Hepatocyte (in vitro differentiated cells): ENCODE measurements at places on chromosomes 2 and 18. TPM values are rescaled to one million over a fixed set of nuclear protein-coding genes. Genes with fewer than 3 reads are reported as not detected.

Gene WDR75
- 38.7 and 45.3 TPM in 2 replicates for total RNA-seq

Gene CCDC102B
- total RNA-seq = 3.7 and 5.4 TPM in 2 replicates

Gene TMEM163
- total RNA-seq = 0.40 and 1.1 TPM in 2 replicates

Gene SERPINB5
- total RNA-seq = 0.23 and 0.28 TPM in 2 replicates

Gene CNOT9
- total RNA-seq = 44.5 and 51.3 TPM in 2 replicates

Gene ASTL
- not detected in 2 replicates for total RNA-seq

Gene C2orf72
- 108 and 112 TPM in 2 replicates for total RNA-seq

- no peak for DNase-seq
- no peaks in the 10 kb centered on the region for H3K4me1 ChIP-seq
- no peaks in the 10 kb centered on the region for H3K36me3 ChIP-seq
- H3K27me3 ChIP-seq = no peaks in the 10 kb centered on the region
- H3K4me3 ChIP-seq = no peak overlapping the region
Measured at GRCh38 chr2:53275743-53276142, 491.9 kb upstream of the CHAC2 start.

- H3K27ac ChIP-seq = no peak overlapping the region
- no peak for DNase-seq
- H3K4me3 ChIP-seq = no peak overlapping the region
- no peaks in the 10 kb centered on the region for H3K27me3 ChIP-seq
Measured at GRCh38 chr2:194385376-194385775, 1271.7 kb upstream of the SLC39A10 start.

DNA sequence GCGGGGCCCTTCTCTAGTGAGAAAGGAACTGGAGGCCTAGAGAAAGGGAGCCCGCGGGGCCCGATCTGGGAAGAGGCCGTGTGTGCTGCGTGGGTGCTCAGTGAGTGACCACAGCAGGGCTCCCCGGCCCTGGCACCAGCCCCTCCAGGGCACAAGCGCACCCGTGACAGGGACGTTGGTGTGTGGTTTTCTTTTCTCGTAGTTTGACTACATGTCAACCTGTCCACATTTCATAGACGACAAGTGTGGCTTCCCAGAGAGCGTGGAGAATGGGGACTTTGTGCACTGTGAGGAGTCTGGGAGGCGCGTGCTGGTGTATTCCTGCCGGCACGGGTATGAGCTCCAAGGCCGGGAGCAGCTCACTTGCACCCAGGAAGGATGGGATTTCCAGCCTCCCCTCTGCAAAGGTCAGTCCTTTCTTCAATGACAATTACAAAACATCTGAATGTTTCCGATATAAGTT lies 83.1 kb downstream of the TPO start:
- no peaks in the 10 kb centered on the region for H3K36me3 ChIP-seq
- DNase-seq = no peak
- H3K27me3 ChIP-seq = no peaks in the 10 kb centered on the region
- H3K4me3 ChIP-seq = no peak overlapping the region
- no peaks in the 10 kb centered on the region for H3K4me1 ChIP-seq

- no peaks in the 10 kb centered on the region for H3K36me3 ChIP-seq
- no peak overlapping the region for H3K4me3 ChIP-seq
- H3K27me3 ChIP-seq = no peaks in the 10 kb centered on the region
- H3K4me1 ChIP-seq = no peaks in the 10 kb centered on the region
- H3K27ac ChIP-seq = no peak overlapping the region
- DNase-seq = no peak
Measured at GRCh38 chr18:50644146-50644545, 84.3 kb downstream of the MAPK4 start.

DNA sequence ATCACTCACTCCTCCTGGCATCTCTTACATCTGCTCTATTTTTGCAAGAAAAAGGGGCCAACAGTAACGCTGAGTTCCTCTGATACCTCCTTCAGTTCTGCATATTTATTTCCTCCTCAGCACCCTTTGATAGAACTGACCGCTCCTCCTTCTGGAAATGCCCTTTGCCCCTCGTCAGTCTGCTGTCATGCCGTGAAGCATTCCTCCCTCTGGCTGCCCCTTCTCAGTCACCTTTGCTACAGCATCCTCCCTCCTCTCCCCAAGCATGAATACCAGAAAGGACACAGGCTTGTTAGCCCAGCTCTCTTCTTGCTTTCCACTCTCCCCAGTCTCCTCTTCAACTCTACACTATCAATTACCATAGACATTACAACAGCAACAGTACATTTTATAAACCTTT lies 135.4 kb downstream of the NBAS start:
- peak; percentile 16 for DNase-seq
- no peaks in the 10 kb centered on the region for H3K27me3 ChIP-seq
- H3K27ac ChIP-seq = no peak overlapping the region

DNA sequence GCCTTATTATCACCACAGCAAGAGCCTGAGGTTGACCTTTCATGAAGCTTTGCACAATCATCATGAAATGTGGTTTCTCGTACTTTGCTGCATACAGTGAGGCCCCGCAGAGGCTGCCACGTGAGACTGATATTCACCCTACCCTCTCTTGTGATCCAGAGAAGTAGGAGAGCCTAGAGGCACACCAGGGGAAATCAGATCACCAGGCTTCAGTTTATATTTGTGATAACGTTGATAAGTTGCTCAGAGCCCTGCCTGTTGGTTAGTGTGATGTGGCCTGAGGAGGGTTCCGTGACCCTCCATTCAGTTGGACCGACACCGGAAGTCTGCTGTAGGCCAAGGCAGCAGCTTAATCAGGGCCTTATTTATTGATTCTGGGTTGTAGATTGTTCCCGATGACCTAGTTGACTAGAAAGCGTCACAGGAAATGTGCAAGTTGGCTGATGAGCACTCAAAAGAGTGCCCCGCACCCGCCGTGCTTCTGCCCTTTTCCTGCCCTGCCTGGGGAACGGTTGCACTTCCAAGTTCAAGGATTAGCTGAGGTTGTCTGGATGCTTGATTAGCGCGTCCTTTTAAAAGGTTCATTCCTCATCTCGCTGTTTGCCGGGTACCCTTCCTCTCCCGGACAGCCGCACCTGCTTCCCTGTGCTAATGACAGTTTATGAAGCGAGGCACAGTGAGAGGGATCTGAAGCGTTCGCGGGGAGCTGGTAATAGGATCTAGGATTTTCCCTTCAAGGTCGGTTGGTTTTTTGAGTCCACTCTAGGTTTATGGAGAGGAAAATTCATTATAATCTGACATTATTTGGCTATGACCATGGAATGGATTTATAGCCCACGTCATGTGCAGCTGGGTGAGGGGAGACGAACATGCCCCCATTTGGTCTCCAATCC lies 146.4 kb downstream of the SH3RF3 start:
- no peak overlapping the region for H3K4me3 ChIP-seq
- H3K27ac ChIP-seq = no peak overlapping the region
- DNase-seq = no peak
- no peaks in the 10 kb centered on the region for H3K36me3 ChIP-seq
- H3K4me1 ChIP-seq = peaks cover 7% of the 10 kb centered on the region

DNA sequence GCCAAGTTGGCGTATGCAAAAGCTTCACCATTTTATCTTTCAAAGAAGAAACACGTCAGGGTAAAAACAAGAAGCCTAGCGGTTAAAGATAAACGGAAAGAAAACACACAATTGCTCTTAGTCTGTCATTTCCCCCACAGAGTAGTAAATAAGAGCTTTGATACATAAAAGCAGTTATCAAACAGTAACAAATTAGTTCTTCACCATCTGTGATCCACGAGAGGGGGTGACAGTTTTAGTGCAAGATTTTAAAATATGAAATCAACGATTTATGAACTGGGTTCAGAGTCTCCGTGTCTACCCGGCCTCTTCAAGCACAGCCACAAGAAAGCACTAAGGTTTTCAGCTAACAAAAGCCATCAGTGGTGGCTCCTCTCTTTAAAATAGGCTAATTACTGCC lies 703.9 kb upstream of the ID2 start:
- H3K27ac ChIP-seq = no peak overlapping the region
- no peak overlapping the region for H3K4me3 ChIP-seq
- no peaks in the 10 kb centered on the region for H3K4me1 ChIP-seq
- no peaks in the 10 kb centered on the region for H3K36me3 ChIP-seq
- H3K27me3 ChIP-seq = no peaks in the 10 kb centered on the region

GRCh38 chr2:8378016-8378810 lies 303.6 kb upstream of the ID2 start:
- H3K27me3 ChIP-seq = no peaks in the 10 kb centered on the region
- H3K27ac ChIP-seq = no peak overlapping the region
- no peak overlapping the region for H3K4me3 ChIP-seq
- DNase-seq = no peak
- H3K4me1 ChIP-seq = no peaks in the 10 kb centered on the region

- DNase-seq = no peak
- no peaks in the 10 kb centered on the region for H3K36me3 ChIP-seq
- no peak overlapping the region for H3K27ac ChIP-seq
- H3K4me3 ChIP-seq = no peak overlapping the region
- H3K4me1 ChIP-seq = peaks cover 4% of the 10 kb centered on the region
- no peaks in the 10 kb centered on the region for H3K27me3 ChIP-seq
Measured at GRCh38 chr2:107028661-107029060, 142.7 kb upstream of the ST6GAL2 start.

GRCh38 chr2:144133936-144134665 lies 385.8 kb downstream of the ZEB2 start:
- H3K27ac ChIP-seq = no peak overlapping the region
- H3K4me3 ChIP-seq = no peak overlapping the region
- H3K36me3 ChIP-seq = no peaks in the 10 kb centered on the region
